ENCODE measurements at places on chromosomes 13 and 19. TPM values are rescaled to one million over a fixed set of nuclear protein-coding genes. Genes with fewer than 3 reads are reported as not detected.

DNA sequence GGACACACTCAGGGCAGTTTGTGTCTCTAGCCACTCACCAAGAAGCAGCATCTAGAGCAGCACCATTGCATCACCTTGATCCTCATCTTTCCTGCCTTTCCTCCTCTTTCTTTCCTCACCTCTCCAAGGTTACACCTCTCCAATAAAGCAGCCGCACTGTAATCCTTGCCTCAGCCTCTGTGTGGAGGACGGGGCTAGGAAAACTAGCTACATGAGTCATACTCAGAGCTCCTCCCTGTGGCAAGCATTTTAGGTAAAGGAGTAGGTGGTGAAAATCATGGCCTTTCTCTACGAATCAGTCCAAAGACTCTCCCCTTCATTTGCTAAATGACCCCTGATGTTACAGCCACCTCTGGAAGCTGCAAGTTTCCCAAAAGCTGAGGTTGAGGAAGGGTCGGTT, 108.9 kb downstream of the DNAJC15 start:
- no peaks in the 10 kb centered on the region for H3K36me3 ChIP-seq
- H3K4me1 ChIP-seq, result no peaks in the 10 kb centered on the region
- no peak for DNase-seq
- H3K4me3 ChIP-seq, result no peak overlapping the region
- no peaks in the 10 kb centered on the region for H3K27me3 ChIP-seq

DNA sequence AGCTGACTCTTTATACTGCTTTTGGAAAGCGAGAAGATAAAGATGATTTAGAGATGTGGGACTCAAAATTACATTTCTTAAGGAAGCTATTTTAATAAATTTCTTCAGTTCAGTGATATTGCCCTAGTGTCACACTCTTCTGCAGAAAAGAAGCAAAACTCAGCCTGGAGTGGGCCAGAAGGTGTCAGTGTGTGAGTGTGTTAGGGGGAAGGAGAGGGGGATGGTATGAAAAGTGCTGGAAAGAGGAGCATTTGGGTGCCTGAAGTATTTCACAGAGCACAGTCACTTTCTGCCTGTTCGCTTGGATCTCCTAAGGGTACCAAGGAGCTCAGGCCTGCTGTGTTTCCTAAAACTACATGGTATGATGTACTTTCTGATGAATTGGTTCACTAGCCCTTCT, 84.5 kb upstream of the FRY start:
- no peak overlapping the region for H3K4me3 ChIP-seq
- no peak for DNase-seq
- no peaks in the 10 kb centered on the region for H3K27me3 ChIP-seq
- no peaks in the 10 kb centered on the region for H3K36me3 ChIP-seq
- no peak overlapping the region for H3K27ac ChIP-seq

The C19orf85 gene
- total RNA-seq, result not detected

DNA sequence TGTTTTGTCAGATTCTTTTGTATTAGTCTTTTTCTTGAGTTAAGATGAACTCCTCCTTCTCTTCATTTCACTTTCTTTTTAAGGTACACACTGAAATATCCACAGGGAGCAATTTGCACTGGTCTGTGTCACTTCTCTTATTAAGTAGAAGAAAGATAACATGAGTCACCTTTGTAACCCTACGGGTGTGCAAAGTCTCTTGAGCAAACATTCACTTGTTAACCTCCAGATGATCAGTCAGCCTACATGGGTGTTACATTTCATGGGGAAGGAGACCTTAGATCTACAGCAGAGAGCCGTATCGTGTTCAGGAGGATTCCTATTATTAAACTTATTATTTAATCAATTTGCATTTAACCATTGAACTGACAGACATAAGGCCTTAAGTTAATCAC, 5.1 kb downstream of the ZNF507 start:
- no peak overlapping the region for H3K27ac ChIP-seq
- H3K4me3 ChIP-seq, result no peak overlapping the region
- DNase-seq, result no peak

GRCh38 chr13:29535663-29536655, 59.5 kb downstream of the SLC7A1 start:
- H3K4me1 ChIP-seq, result peaks cover 7% of the 10 kb centered on the region
- no peaks in the 10 kb centered on the region for H3K27me3 ChIP-seq
- H3K4me3 ChIP-seq, result no peak overlapping the region
- no peak for DNase-seq
- no peak overlapping the region for H3K27ac ChIP-seq

The WDR87 gene
- not detected for total RNA-seq

DNA sequence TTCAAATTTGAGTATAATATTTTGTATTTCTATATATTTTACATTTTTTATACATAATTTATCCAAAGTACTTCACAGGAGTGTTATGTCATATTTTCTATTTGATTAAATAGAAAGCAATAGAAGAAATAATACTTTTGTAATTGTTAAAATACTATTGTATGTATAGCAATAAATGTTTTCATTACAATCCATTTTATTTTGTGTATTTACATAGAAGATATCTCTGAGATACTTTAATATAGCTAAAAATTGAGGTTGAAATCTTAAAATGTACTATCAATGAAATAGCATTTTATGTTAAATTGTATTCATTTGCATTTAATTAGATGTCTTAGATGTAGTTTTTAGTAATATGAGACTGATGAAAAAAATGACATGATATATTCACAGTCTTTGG, 1109.6 kb upstream of the MIR17HG start:
- no peaks in the 10 kb centered on the region for H3K27me3 ChIP-seq
- H3K4me3 ChIP-seq, result no peak overlapping the region
- H3K4me1 ChIP-seq, result no peaks in the 10 kb centered on the region
- no peak overlapping the region for H3K27ac ChIP-seq

- H3K4me3 ChIP-seq, result no peak overlapping the region
- peaks cover 43% of the 10 kb centered on the region for H3K4me1 ChIP-seq
- H3K27ac ChIP-seq, result no peak overlapping the region
- H3K27me3 ChIP-seq, result no peaks in the 10 kb centered on the region
- peak; percentile 45 for DNase-seq
- no peaks in the 10 kb centered on the region for H3K36me3 ChIP-seq
Measured at GRCh38 chr13:73754727-73755292, 379.4 kb downstream of the KLF12 start.

- peaks cover 44% of the 10 kb centered on the region for H3K36me3 ChIP-seq
- no peak for DNase-seq
- no peak overlapping the region for H3K4me3 ChIP-seq
- no peak overlapping the region for H3K27ac ChIP-seq
- no peaks in the 10 kb centered on the region for H3K27me3 ChIP-seq
Measured at GRCh38 chr13:112558696-112559418, 29.1 kb downstream of the TUBGCP3 start.

- no peak overlapping the region for H3K4me3 ChIP-seq
- no peak for DNase-seq
- H3K4me1 ChIP-seq, result no peaks in the 10 kb centered on the region
- H3K27ac ChIP-seq, result no peak overlapping the region
- no peaks in the 10 kb centered on the region for H3K36me3 ChIP-seq
- peaks cover 3% of the 10 kb centered on the region for H3K27me3 ChIP-seq
Measured at GRCh38 chr13:110302997-110303396, 4.0 kb downstream of the COL4A1 start.

The COL4A1 gene
- total RNA-seq, result not detected

GRCh38 chr19:4429771-4430171, 27.3 kb downstream of the CHAF1A start:
- DNase-seq, result no peak
- H3K36me3 ChIP-seq, result peaks cover 9% of the 10 kb centered on the region
- no peaks in the 10 kb centered on the region for H3K4me1 ChIP-seq
- no peak overlapping the region for H3K27ac ChIP-seq
- H3K27me3 ChIP-seq, result no peaks in the 10 kb centered on the region

GRCh38 chr19:23065306-23065705, 51.5 kb upstream of the ZNF730 start:
- no peaks in the 10 kb centered on the region for H3K36me3 ChIP-seq
- no peaks in the 10 kb centered on the region for H3K4me1 ChIP-seq
- H3K27ac ChIP-seq, result no peak overlapping the region
- no peak overlapping the region for H3K4me3 ChIP-seq
- H3K27me3 ChIP-seq, result no peaks in the 10 kb centered on the region
- no peak for DNase-seq

The CLPTM1 gene
- 85.1 TPM for total RNA-seq

GRCh38 chr13:33263976-33264619, 21.5 kb downstream of the STARD13 start:
- H3K4me3 ChIP-seq, result no peak overlapping the region
- H3K4me1 ChIP-seq, result no peaks in the 10 kb centered on the region
- no peak overlapping the region for H3K27ac ChIP-seq
- no peaks in the 10 kb centered on the region for H3K27me3 ChIP-seq

The BTBD2 gene
- 52.2 TPM for total RNA-seq

The CD33 gene
- total RNA-seq, result 0.47 TPM

DNA sequence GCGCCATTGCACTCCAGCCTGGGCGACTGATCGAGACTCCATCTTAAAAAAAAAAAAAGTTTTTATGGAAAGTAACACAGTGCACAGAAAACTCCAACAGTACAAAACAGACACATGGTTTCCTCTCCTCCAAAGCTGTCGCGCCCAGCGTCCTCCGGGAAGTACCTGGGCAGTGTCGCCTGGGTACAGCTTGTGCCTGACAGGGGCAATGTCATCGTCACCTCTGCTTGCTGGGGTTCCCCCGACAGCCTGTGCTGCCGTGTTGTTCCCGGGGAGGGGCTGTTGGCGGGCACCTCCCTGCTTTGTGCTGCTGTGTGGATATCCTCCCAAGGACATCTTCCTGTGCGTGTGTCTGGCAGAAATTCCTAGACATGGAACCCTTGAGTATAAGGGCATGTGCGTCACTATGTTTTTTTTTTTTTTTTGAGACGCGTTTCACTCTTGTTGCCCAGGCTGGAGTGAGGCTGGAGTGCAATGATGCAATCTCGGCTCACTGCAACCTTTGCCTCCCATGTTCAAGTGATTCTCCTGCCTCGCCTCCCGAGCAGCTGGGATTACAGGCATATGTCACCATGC, 2.4 kb upstream of the F2RL3 start:
- no peaks in the 10 kb centered on the region for H3K27me3 ChIP-seq
- peaks cover 7% of the 10 kb centered on the region for H3K4me1 ChIP-seq
- H3K36me3 ChIP-seq, result no peaks in the 10 kb centered on the region
- no peak overlapping the region for H3K27ac ChIP-seq
- H3K4me3 ChIP-seq, result no peak overlapping the region

DNA sequence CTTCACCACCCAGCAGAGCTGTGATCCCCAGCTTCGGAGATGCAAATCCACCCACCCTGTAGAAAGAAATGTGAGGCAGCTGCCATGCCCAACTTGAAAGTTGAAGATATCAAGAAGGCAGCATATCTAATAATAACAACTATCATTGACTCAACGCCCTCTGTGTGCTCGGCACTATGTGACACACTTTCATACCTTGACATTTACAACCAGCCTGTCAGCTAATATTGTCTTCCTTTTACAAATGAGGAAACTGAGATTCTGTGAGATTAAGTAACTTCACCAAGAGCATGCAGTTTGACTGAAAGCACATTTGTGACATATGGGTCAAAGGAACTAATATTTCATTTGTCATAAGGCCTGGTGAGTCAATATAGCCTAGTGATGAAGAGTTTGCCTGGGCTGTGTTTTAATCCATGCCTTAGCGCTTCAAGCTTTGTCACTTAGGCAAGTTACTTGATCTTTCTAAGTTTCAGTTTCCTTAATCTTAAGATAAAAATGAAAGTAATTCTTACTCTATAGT, 137.0 kb downstream of the FLT1 start:
- H3K27me3 ChIP-seq, result no peaks in the 10 kb centered on the region
- no peak overlapping the region for H3K27ac ChIP-seq
- H3K4me1 ChIP-seq, result peaks cover 7% of the 10 kb centered on the region
- no peak for DNase-seq
- H3K4me3 ChIP-seq, result no peak overlapping the region

DNA sequence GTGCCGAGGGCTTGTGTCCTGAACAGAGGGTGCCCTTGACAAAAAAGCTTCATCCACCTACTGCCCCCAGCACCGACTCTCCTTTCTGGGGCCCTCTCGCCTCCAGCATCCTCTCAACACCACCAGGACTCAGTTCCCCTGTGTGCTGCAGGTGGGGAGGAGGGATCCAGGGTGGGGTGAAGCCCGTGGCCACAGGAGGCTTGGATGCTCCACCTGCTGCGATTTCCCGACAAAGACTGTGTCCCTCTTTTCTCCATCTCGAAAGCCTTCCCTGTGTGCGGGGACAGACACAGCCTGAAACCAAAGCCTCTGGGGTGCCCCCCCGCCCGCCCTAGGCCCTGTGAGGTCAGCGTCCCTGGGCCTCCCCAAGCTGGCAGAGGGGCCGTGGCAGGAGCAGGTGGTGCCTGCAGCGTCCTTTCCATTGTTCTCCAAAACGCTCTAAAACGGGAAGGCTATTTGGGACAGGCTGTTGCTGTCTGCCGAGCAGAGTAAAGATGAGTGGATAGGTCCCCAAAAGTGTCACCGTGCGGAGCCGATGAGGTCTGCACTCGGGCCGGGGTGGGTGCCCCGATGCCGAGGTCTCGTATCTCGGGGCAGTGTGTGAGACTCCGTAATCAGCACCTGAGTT, 185.7 kb downstream of the PTPRS start:
- no peaks in the 10 kb centered on the region for H3K27me3 ChIP-seq
- no peaks in the 10 kb centered on the region for H3K36me3 ChIP-seq
- DNase-seq, result no peak
- no peaks in the 10 kb centered on the region for H3K4me1 ChIP-seq
